ENCODE measurements at places on chromosomes 1 and 21.

DNA sequence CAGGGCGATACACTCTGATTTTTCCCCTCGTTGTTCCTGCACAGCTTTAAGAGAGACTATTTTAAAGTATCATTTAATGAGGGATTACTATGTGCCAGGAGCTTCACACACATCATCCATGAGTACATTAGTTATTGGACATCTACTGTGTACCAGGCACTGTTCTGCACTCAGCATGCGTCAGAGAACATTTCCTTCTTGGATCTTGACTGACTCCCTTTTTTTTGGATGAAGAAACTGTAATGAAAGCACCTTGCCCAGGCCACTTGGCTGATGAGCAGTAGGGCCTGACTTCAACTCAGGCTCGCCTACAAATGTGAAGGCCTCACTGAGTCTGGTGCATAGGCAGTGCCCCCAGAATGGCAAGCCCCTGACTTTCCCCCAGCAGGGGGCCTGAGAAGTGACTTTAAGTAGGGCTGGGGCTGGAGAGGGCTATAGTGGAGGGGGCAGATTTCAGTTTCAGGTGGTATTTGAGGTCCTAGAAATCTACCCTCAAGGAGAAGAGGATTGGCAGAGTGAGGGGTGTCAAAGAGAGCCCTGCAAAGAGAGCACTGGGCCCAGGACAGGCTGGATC, 50.0 kb downstream of the PTPRU start:
- no peak for DNase-seq

- DNase-seq: no peak
These were observed 129.7 kb downstream of the ATP1B1 start for GRCh38 chr1:169236143-169236542.

- no peak for DNase-seq
These were observed 27.6 kb downstream of the ZNF496 start for GRCh38 chr1:247304031-247304430.

GRCh38 chr1:160438317-160438918, 38.1 kb downstream of the VANGL2 start:
- DNase-seq: no peak

DNA sequence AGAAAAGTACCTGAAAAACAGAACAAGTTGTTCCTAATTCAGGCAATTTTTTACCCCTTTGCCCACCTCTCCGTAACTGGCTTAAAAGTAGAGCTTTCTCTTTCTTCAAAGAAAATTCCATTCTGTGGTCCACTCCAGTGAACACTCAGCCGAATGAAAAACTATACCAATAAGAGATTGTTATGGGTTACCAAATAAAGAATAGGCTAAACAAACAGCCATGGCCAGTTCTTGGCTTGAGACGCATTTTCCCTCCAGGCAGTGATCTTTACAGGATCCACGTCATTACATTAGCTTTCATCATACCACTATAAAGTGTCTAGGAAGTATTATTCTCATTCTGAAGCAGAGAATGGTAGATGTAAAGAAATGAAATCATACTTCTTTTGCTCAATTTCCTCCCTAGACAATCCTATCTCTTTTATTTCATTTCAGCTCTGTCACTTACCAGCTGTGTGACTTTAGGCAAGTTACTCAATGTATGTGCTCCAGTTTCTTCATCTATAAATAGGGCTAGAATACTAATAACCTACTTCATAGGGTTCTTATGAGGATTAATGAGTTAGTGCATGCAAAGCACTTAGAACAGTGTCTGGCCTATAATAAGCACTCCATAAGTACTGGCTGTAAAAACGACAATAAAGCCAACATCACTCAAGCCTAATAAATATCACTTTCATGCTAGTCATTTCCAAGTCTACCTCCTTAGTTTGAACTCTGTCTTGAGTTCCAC, 26.5 kb upstream of the TRIM45 start:
- DNase-seq: no peak

DNA sequence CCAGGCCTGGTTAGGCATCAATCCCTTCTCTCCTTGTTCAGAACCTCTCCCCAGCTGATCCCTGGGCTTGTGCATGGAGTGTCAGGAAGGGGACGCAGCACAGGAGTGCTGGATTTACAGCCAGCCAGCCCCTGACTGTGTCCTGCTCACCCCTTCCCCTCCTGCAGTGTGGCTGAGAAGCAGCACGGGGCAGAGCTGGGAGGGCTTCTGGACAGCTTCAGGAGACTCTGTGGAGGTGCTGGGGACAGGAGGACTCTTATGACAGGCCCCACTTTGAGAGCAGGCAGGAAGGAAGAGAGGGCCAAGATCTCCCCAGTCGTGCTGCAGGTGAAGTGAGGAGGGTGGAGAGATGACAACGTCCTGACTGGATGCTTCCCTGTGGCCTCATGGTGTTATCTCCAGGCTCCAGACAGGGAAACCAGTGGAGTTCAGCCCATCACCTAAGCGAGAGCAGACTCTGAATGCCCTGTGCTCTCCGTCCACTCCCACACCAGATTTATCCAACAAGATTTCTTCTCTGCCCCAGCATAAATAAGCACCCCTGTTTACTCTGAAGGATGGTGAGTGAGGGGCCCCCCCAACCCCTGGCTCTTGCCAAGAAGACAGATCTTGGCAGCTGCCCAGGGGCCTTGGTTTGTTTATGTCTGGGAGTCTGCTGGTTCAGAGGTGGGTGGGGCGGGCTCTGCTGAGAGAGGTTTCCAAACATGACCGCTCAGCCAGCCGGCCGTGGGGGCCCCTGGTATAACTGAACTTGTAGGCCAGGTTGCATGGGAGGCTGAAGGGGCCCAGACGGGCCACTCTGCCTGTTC, 21.3 kb downstream of the TMCC2 start:
- DNase-seq: no peak

DNA sequence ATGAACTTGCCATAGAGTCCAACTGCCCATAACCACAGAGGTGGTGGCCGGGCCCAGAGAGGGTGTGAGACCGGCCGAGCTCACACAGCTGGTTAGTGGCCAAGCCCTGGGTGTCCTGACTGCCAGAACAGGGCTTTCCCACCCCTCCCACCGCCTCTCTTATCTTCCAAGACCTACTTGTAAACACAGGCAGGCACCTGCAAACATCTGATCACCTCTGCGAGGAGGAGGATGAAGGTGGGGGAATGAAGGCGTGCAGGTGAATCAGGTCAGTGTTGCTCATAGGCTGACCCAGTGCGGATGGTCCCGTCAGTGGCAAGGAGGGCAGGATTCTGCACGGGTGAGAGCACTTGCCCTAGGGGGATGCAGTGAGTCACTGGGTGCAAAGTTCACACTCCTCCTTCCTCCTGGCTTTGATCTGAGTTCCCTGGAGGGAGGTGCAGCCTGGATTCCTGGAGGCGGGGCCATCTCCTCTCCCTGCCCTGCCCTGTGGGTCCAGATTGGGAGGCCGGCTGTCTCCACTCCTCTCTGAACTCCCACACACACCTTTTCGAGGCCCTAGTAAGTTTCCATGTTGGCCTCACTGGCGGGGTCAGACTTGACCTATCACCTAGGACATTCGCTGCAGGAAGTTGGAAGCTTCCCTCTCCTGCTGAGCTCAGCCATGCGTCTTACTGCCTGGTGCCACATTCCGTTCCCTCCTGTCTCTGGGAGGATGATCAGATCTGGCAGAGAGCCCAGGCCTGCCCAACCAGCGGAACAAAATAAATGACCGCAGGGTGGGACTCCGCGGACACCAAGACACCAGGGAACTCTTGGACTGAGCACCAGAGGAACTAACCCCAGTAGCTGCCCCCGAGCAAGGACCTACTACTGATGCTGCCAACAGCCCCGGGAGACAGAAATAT, 7.3 kb downstream of the UQCRHL start:
- peak; percentile 35 for DNase-seq

DNA sequence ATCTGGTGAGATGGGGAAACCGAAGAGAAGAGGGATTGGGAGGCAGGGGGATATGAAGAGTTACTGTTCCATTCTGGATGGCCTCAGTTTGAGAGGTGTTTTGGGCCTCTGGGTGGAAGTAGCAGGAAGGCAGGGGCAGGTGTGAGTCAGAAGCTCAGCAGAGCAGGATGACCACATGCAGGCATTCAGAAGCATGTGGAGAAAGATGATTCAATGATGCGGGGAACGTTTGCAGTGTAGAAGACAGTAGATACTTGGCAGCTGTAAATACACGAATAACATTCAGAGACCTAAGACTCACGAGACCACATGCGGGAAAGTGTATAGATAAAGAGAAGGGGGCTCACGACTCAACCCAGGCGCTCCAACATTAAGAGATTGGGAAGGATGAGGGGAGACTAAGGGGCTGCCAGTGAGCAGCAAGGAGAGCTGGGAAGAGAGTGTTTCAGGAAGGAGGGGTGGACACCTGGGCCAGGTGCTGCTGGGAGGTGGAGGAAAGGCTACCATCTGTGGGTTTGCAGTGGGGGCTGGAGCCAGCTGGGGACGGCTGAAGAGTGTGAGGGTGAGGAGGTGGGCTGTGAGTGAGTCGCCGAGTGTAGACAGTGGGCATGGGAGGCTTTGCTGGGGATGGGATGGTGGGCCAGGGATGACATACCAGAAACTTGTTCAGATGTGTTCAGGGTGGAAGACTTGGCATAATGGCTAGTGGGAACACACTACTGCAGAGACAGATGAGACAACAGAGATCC, 5.8 kb upstream of the EPS8L3 start:
- DNase-seq: no peak

All from NB4 (cell line).